Stimulated activated naive CD8-positive, alpha-beta T cell treated with anti-CD3 and anti-CD28 coated beads, Interleukin-15, Interleukin-2, amounts not matched to agents 100 U/mL and 50 U/mL, for 24 hours (primary cell): ENCODE measurements at places on chromosomes 4 and X.

- no peak for DNase-seq
These were observed 5.2 kb upstream of the KLF8 start for GRCh38 chrX:56226980-56227379.

DNA sequence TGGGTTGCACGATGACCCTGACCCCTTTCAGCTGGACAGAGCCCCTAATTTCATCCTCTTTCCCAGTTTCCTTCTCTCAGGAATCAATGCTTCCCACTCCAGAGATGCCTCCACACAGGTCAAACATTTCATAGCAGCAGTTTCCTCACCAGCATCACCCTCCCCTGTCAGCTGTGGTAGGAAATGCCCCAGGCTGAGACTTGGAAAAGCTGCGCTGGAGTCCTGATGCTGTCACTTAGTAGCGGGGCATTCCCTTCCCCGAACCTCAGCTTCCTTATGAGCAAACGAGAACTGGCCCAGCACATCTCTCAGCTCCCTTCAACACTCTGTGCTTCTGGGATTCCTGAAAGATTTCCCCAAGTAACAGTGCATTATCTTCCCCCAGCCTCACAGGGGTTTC lies 2.7 kb downstream of the GJB1 start:
- DNase-seq: no peak

DNA sequence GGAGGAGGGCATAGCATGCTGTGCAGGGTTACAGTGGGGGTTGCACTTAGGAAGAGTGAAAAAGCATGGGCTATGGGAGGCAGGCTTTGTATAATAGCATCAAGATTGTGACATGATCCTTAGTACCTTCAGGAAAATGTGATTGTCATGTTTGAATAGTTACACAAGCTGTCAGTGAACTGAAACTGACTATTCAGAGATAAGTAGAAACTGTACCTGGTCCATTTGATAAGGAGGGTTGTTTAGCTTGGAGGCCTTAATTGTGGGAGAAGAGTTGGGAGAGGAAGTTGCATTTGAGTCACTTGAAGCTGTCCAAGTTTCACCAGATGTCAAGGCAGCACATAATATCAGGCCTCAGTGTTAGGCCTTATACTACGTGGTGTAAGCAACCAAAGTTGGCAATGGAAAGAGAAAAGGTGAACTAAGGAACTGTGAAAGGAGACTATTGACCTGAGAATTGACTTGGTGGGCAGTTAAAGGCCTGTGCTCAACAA lies 85.0 kb downstream of the TEX13C start:
- no peak for DNase-seq

DNA sequence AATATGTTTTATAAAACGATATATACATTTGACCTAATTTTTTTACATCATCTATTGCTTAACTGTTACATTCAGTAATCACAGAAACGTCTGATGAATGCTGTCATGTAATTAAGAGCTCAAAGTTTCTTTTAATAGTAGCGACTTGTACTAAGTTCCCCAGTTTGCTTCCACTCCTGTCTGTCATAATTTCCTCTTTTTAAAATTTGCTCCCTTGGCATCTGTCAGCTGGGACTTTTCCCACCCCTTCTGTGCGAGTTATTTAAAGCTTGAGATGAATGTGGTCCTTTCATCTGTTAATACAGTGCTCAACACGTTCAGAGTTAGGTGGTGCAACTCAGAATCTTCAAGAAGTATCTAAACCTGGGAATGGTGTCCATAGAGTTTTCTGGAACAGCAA lies 1.2 kb downstream of the RAP1GDS1 start:
- no peak for DNase-seq

DNA sequence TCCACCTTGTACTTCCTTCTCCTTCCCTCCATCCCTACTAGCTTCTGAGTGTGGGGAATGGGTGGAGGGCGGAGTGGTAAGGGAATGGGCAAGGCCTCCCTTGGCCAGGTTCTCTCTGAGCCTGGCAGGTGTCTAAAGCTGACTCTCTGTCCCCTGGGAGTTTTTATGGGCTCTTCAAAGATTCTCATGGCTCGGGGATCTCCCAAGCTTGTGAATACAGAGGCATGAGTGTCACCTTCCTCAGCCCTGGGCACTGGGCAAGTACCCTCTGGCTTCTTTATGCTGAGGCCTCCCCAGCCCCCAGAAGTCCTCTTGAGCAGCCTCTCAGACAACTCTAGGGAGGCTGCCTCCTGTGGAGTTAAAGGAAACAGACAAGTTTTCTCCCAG lies 32.5 kb upstream of the DDX3X start:
- DNase-seq: no peak

- no peak for DNase-seq
These were observed 13.5 kb downstream of the STIM2 start for GRCh38 chr4:26874110-26874509.
